ENCODE measurements at places on chromosomes 4 and X. TPM values are rescaled to one million over a fixed set of nuclear protein-coding genes. Genes with fewer than 3 reads are reported as not detected.

DNA sequence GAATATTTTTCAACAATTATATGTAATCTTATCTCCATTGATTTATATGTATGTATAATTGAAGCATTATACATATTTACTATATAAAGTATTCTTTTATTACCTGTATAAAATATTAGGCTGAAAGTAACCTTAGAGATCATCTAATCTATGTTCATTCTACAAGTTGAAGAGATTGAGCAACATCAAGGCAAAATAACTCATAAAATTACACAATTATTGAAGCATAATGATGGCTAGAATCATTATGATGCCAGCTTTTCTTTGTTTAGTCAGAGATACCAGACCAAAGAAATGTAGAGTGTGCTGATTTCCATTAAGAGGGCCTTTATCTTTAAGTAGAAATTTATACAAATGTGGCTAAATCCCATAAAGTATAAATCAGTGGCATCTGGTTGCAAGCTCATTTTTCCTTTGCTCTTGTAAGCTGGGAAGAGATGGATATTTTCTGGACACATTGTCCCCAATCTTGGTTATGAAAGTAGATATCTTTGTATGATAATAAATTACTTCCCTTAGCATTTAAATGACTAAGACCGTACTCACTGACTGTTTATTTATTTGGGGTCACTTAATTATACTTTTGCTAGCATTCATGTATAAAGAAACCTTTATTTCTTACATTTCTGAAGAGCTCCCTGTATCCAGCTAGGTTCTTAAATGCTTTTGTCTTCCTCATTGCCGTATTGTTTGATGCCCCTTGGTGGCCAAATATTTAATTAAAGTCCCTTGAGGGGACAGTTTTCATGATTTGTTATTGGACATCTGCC, 339.8 kb downstream of the PCDH7 start:
- no peaks in the 10 kb centered on the region for H3K4me1 ChIP-seq
- DNase-seq, result no peak
- no peaks in the 10 kb centered on the region for H3K36me3 ChIP-seq
- H3K27ac ChIP-seq, result no peak overlapping the region
- no peak overlapping the region for H3K4me3 ChIP-seq

DNA sequence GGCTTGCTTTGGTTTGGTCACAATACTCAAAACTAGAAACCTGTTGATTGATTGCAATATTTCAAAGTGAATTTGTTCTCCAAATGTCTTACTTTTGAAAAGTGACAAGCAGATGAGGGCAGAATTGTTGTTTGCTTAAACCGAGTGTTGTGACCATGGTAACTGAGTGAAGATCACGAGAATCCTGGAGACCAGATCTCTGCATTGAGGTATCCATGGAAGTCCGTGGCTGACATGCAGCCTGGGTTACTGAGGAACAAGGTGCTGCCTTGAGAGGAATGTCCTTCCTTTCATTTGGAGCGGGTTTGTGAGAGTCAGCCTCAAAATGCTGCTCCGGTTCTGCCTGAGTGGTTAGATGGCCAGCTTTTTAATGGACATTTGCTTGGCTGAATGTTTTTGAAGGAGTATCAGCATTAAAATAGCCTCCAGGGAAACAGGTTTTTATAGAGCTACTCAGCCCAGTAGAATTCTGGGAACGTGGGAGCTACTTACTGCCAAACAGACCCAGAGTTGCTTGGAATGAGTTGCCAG, 31.3 kb downstream of the NYX start:
- no peak for DNase-seq
- H3K36me3 ChIP-seq, result no peaks in the 10 kb centered on the region
- no peak overlapping the region for H3K4me3 ChIP-seq
- H3K4me1 ChIP-seq, result no peaks in the 10 kb centered on the region

- H3K27ac ChIP-seq, result no peak overlapping the region
- H3K4me1 ChIP-seq, result no peaks in the 10 kb centered on the region
- H3K36me3 ChIP-seq, result no peaks in the 10 kb centered on the region
- no peak for DNase-seq
Observed at GRCh38 chr4:106444557-106444956, 76.0 kb upstream of the GIMD1 start.

GRCh38 chr4:108181704-108182103, 13.0 kb upstream of the LEF1 start:
- peaks cover 3% of the 10 kb centered on the region for H3K4me1 ChIP-seq
- no peaks in the 10 kb centered on the region for H3K27me3 ChIP-seq
- no peak for DNase-seq
- H3K4me3 ChIP-seq, result no peak overlapping the region

GRCh38 chr4:83358410-83358809, 23.8 kb upstream of the HPSE start:
- no peaks in the 10 kb centered on the region for H3K4me1 ChIP-seq
- H3K27ac ChIP-seq, result no peak overlapping the region
- peaks cover 8% of the 10 kb centered on the region for H3K27me3 ChIP-seq
- no peaks in the 10 kb centered on the region for H3K36me3 ChIP-seq
- no peak for DNase-seq
- H3K4me3 ChIP-seq, result no peak overlapping the region

GRCh38 chr4:10296730-10297129, 160.5 kb downstream of the ZNF518B start:
- H3K27me3 ChIP-seq, result peaks cover 3% of the 10 kb centered on the region
- H3K36me3 ChIP-seq, result no peaks in the 10 kb centered on the region
- no peak for DNase-seq
- H3K4me3 ChIP-seq, result no peak overlapping the region

DNA sequence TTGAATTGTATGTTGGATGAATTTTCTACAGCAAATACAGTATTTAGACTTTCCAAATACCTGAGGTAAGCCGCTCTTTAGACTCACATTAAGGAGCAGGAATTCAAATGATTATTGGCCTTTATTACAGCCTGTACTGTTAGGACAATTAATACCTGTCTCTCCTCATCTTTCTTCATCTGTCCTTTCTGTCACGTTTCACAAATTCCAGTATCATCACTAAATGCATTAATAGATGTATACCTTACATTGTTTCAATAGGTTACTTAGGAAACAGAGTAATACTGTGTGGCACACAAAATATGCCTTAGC, 1.2 kb downstream of the FAM241A start:
- peaks cover 45% of the 10 kb centered on the region for H3K4me1 ChIP-seq
- no peaks in the 10 kb centered on the region for H3K27me3 ChIP-seq
- peak overlapping the region; percentile 77 for H3K27ac ChIP-seq
- H3K36me3 ChIP-seq, result no peaks in the 10 kb centered on the region
- peak overlapping the region; percentile 98 for H3K4me3 ChIP-seq
- no peak for DNase-seq

DNA sequence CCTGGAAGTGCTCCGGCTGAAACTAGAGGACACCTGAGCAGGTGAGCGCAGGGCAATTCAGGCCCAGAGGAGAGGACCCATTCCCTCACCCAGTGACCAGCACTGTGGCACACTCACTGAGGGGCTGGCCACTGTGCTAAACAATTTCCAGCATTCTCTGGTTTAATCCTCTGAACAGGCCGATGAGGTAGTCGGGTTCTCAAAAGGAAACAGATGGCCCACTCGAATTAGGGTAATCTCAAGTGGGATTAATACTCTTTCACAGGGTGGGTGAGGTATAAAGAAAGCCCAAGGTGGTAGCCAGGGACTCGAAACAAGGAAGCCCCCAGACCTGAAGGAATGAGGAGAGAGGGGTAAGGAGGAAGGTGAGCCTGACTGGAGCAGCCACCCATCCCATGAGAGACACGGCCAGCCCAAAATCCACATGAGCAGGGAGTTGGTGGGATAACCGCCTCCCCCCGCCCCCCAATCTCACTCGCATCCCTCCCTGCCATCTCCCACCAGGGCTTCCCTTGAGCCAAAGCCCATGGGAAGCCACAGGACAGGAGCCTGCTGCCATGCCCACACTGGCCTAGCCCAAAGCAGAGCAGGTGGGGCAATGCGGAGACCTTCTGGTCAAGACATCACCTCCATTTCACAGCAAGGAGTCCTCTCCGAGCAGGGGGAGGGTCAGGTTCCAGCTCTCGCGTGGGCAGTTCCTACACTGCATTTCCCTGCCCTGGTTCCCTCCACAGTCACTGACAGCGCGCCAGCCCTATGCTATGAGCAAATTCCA, 55.0 kb downstream of the SH3KBP1 start:
- peaks cover 2% of the 10 kb centered on the region for H3K36me3 ChIP-seq
- H3K27me3 ChIP-seq, result no peaks in the 10 kb centered on the region
- H3K4me1 ChIP-seq, result peaks cover 32% of the 10 kb centered on the region
- no peak for DNase-seq
- no peak overlapping the region for H3K4me3 ChIP-seq

DNA sequence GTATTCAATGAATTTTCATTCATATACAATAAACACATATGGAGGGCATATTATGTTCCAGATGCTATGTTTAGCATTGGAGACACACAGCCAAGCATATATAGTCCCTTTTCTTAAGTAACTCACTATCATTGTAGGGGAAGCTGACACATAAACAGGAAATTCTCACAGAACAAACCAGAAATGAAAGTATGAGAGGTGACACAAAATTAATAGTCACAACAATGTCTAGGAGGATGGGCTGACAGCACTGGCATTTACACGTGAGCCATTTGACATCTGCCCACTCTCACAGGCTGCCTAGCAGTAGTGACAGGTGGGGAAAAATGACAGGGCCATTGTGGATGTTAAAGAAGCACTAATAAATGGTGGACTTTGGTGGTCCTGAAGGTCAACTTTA, 2.6 kb upstream of the CNOT6L start:
- no peaks in the 10 kb centered on the region for H3K27me3 ChIP-seq
- peaks cover 3% of the 10 kb centered on the region for H3K36me3 ChIP-seq
- peak overlapping the region; percentile 100 for H3K27ac ChIP-seq

DNA sequence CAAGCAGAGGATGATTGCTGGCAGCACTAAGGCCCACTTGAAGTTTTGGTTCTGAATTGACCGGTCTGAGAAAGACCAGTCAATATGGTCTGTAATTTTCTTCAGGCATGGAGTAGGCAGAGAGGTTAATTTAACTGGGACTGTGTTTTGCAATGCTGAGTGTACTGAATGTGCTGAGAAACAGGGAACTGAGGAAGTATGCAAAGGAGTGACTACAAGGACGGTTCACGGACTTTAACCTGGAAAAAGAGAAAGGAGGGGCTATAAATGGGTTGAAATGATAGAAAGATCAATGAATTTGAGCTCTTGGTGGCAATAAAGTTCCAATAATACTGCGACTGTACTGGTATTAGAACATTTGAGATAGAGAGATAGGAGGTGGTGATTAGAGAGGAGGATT, 84.5 kb downstream of the MAGEB17 start:
- H3K27me3 ChIP-seq, result no peaks in the 10 kb centered on the region
- DNase-seq, result no peak
- H3K4me3 ChIP-seq, result no peak overlapping the region
- peaks cover 7% of the 10 kb centered on the region for H3K36me3 ChIP-seq

Gene AFP
- polyA plus RNA-seq, result not detected

Gene SASH3
- 187 TPM for polyA plus RNA-seq

Gene PROM1
- polyA plus RNA-seq, result not detected

Gene PPP2R2C
- not detected for polyA plus RNA-seq

Gene EIF2S3
- polyA plus RNA-seq, result 123 TPM

Gene SCRG1
- not detected for polyA plus RNA-seq

Gene IKBKG
- 19.4 TPM for polyA plus RNA-seq
